Natural killer cell treated with Interleukin-12 subunit alpha and Interleukin-12 subunit beta and Interleukin-15 and Interleukin-18, amount 100 ng/mL, for 72 hours (primary cell): ENCODE measurements at places on chromosomes 7 and 10.

GRCh38 chr10:118518095-118518494 lies 77.4 kb downstream of the PRLHR start:
- no peak for DNase-seq

GRCh38 chr7:23490357-23491135 lies 20.3 kb upstream of the IGF2BP3 start:
- DNase-seq: no peak

DNA sequence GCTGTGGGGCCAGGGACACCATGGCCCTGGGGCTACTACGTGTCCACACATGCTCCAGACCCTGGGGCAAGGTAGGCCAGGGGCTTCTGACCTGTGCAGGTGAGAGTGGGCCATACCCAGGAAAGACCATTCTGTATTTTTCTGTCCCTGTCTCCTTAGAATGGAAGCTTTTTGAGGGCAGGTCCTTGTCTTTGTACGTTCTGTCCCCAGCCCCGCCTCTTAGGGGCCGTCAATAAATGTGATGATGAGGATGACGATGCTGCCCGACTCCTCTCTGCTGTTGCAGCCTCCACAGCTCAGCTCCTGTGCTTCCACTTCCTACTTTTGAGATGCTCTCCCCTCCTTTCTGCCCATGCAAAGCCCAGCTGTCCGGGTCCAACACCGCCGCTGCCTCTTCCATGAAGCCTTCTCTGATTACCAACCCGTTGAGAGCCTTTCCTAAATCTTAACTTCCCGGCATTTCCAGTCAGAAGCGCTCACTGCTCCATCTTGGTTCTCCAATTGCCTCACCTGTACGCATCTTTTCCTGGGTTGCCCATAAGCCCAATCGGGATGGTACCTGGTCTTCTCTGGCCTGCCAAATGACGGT lies 4.3 kb downstream of the VPS37D start:
- DNase-seq: no peak

- no peak for DNase-seq
Observed at GRCh38 chr10:15035385-15036301, 8.1 kb upstream of the OLAH start.

DNA sequence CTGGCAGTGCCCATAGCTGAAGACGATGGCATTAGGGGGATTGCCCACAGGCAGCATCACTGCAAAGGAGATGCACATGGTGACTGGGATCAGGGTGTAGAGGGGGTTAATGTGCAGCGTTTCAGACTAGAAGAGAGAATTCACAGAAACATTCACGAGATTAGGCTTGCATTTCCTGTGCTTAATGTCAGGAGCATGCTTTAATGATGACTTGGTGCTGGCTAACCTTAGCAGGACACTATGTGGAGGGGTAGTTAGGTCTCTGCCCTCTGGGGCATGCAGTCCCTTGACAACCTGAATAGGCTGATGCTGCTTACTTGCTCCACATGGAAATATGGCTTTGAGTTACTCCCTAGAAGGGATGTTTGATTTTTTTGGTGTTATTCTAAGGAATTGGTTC lies 21.8 kb downstream of the STMP1 start:
- DNase-seq: no peak

DNA sequence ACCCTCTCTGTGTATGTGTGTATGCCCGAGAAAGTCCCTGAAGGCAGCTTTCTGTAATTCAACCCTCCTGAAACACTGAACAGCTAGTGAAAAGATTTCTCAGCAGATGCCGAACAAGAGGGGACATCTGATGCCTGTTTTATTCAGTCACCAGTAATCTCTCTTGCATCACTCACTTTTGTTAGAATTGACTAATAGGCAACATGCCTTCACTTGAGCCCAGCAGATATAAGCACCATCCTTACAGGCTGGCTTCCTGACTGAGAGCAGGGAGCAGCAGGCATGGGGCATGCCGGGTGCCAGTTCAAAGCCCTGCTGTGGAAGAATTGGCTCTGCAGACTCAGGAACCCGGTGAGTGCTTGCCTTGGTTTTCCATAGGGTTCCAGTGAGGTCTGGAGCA lies at the start of gene ABCA13:
Gene ABCA13 (plus strand): TSS at position 257 of the 400 bp plus-strand sequence. CDS start 26 bp downstream, at position 283.
- DNase-seq: no peak

GRCh38 chr10:91976317-91977051 lies 52.9 kb downstream of the BTAF1 start:
- no peak for DNase-seq

GRCh38 chr10:110077436-110078130 lies 69.8 kb downstream of the ADD3 start:
- DNase-seq: no peak

DNA sequence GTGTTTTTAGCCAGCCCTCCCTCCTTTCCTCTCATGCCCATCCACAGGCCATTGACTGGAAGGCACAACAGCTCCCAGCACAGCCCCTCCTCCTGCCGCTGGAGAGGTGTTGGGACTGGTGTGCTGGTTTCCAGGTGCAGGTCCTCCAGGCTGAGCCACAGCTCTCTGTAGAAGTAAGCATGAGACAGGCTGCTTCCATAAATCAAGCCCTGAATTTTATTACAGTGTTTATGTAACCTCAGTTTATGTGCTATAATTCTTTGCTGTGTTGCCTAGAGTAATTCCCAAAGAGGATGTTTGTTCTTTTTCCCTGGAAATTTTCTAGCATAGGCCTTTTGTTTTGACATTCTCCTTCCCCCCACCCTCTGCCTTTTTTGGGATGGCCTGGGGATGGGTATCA lies 445.8 kb downstream of the AUTS2 start:
- no peak for DNase-seq
